ENCODE measurements at places on chromosomes 2 and 18.

GRCh38 chr2:26978061-26978596, 7.7 kb downstream of the MAPRE3 start:
- no peak for DNase-seq

GRCh38 chr2:100783987-100784386, 36.0 kb upstream of the NPAS2 start:
- DNase-seq: no peak

GRCh38 chr2:55073000-55073983, 23.0 kb upstream of the RTN4 start:
- DNase-seq: no peak

- DNase-seq: peak; percentile 54
Measured at GRCh38 chr2:173048897-173049661, 26.6 kb upstream of the MAP3K20 start.

DNA sequence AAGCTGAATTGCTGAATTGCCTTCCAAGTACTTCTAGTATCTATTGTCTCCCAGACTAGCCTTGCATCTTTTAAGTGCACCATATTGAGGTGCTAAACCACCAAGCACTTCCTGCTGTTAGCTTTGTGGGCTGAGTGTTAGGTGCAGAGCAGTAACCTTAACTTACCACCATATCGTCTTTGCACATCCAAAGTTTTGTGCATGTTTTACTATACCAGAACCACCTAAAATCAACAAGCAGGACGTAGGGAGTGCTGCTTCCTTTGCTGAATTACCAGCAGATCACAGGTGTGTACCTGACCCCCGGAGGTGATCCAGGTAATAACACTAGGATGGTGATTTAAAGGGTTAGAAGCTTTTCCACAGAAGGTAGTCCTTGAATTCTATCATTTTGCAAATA, 359.9 kb upstream of the HNRNPA3 start:
- DNase-seq: no peak

GRCh38 chr2:121058852-121059558, 226.0 kb downstream of the TFCP2L1 start:
- no peak for DNase-seq

GRCh38 chr2:11856095-11856494, 109.7 kb downstream of the LPIN1 start:
- no peak for DNase-seq

DNA sequence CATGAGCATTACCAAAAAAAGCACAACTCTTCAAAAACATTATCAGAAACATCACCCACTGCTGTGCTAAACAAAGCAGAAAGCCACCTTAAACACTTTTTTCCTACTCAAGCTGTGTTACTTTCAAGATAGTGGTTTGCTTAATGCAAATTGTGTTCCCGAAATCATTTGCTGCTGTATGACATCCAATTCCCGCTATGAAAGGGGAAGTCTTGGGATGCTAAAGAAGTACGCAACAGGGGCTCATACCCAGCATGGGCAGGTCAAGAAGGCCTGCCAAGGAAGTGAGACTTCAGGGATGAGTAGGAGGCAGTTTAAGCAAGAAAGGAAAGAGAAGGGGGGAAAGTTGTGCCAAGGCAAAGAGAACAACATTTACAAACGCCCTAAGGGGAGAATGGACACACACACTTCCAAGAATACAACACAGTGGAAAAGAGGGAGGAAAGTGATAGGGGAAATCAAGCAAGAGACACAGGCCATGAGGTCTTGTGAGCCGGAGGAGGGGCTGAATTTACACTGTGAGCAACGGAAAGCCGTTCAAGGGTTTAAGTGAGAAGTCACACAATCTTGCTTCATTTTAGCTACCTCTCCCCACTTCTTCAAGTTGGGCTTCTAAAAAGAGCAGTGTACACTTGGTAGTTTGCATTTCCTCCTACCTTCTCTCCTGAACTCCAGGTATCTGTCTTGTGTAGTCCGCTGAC, 4.0 kb downstream of the PTPN2 start:
- no peak for DNase-seq

- DNase-seq: no peak
Measured at GRCh38 chr2:54626131-54626530, 97.3 kb upstream of the EML6 start.

DNA sequence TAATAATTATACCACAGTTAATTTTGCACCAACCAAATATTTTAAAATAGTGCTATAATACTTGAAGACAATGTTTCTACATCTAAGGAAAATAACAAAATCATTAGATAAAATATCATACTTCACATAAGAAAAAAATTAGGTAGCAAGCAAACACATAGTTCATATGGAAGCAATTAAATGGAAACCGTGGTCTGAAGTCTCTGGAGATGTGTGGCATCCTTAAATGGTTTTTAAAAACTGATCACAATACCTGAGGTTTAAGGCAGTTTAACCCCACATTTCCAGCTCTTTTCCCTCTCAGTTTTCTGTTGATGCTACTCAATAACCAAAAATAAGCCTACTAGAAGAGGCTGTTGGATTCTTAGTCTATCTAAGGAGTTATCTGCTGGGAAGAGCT, 71.3 kb downstream of the ASXL2 start:
- no peak for DNase-seq

All from right hindlimb (tissue), 1 donor.